ENCODE measurements at places on chromosomes 16 and 17.

DNA sequence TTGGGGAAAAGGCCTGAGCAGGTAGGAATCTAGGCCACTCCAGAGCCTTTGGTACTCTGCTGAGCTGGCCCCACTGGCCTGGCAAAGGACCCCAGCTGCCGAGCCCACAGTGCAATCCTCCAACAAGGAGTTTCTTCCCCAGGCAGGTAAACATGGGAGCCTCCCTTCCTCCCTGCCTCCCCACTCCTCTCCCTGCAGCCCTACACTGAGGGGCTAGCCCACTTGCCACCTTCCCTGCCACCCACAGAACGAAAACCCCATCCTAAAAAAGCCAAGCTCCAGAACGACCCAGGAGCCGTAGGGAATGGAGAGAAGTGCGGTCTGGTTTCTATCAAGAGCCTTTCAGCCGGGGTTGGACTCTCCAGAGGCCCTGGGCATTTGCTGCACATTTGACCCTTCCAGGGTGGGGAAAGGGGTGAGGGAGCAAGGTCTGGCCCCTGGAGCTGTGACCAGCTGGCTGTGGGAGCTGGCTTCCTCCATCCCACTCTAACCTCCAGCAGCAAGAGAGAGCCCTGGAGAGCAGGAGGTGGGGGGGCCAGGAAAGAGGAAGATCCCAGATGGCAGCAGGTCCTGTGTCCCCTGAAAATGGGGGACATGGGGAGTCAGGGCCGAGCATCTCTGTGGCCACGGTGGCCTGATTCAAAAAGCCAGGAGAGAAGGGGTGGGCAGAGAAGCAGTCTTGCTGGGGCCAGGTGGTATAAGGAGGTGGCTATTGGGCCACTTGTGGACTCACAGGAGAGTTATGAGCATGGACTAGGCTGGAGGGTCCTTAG lies 1.3 kb downstream of the HID1 start:
- no peak for DNase-seq

- DNase-seq = no peak
Observed at GRCh38 chr17:67574658-67575293, 143.0 kb upstream of the NOL11 start.

DNA sequence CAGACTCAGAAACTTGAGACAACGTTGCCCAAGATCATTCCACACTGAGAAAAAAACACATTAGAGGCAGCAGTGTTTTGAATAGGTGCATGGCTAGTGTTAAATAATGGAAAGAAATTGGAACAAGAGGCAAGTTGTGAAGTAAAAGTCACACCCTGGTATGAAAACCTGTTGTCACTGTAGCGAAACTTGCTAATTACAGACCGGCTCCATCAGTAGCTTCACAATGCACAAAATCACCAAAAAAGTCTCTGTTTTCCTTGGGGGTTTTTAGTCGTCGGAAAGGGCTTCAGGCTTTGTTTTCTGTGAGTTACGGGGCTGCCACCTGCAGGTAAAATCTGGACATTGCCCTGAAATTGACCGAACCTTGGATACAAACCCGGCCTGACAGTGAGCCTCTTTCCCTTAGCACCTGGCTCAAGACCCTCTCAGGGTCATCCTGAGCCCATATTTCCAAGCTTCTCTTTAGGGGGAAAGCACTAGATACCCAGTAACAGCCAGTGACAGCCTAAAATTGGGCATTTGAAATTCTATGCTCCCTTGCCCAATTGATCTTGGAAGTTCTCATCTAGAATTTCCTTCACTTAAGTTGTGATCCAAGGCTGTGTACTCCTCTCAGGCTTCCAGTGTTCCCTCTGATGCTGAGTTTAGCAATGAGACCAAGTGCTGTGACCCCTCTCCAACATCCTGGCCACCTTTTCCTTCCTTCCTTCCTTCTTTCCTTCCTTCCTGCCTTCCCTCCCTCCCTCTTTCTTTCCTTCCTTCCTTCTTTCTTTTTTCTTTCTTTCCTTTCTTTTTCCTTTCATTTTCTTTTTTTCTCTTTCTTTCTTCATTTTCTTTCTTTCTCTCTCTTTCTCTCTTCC lies 7.2 kb upstream of the GRB2 start:
- peak; percentile 70 for DNase-seq

DNA sequence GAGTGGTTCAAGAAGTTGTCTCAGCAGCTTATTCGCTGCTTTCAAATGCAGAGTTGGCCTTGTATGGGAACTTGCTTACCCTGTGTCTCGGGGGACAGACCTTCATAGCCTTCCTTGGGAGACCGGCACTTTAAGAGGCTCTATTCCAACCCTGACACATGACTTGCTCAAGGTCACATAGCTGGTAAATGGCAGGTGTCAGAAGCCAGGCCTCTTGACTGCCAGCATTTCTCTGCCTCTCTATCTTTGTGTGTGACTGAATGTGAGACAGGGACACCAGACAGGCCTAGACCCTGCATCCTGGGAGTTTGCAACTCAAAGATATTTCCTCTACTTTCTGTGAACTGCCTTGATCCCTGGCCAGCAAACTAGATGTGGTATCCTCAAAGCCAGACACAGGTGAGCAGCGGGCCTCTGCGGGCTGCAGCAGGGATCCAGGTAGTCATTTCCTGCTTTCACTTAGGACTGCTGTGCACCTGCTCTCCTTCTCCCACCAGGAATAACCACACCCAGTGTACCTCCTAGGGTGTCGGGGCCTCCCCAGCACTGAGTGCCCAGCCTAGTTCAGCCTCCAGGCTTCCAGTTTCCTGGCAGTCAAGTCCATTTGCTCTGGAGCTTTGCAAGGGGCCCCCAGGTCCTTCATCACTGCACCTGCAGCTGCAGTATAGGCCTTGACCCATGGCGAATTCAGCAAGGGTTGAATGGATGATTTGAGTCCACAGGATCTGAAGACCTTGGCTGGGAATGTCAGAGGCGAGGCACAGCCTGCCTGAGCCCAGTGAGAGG lies 116.6 kb upstream of the TNRC6C start:
- DNase-seq = no peak

DNA sequence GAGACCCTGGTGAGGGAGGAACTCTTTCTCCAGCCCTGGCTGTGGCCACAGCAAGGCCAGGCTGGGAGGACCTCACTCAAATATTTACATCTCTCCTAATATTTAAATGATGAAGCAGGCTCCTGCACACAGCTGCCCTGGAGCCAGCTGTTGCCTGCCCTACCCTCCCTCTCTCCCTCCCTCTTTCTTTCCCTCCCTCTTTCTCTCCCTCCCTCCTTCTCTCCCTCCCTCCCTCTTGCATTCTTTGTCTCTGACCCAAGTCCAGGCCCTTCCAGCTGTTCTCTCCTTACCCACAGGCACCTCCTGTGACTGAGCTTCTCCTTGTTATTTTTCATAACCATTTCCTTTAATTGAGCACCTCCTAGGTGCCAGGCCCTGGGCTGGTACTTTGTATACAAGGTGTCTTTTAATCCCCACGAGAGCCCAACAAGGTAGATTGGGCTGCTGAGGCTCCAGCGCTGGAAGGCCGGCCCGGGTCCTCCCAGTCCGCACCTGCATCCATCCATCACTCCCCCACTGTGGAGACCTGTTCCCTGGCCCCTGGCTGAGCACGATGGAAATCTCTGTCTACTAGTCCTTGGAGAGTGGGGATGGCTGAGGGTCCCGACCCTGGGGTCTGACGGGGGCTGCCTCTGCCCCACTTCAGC lies 242.3 kb downstream of the SEC14L1 start:
- no peak for DNase-seq

GRCh38 chr16:81671738-81672597 lies 107.1 kb upstream of the PLCG2 start:
- DNase-seq = no peak

GRCh38 chr17:73410586-73411312 lies 98.9 kb upstream of the CDC42EP4 start:
- DNase-seq = no peak

- DNase-seq = no peak
Observed at GRCh38 chr17:42163113-42163512, 8.3 kb upstream of the RAB5C start.

GRCh38 chr17:28759256-28759865 lies 15.6 kb downstream of the TRAF4 start:
- DNase-seq = no peak

DNA sequence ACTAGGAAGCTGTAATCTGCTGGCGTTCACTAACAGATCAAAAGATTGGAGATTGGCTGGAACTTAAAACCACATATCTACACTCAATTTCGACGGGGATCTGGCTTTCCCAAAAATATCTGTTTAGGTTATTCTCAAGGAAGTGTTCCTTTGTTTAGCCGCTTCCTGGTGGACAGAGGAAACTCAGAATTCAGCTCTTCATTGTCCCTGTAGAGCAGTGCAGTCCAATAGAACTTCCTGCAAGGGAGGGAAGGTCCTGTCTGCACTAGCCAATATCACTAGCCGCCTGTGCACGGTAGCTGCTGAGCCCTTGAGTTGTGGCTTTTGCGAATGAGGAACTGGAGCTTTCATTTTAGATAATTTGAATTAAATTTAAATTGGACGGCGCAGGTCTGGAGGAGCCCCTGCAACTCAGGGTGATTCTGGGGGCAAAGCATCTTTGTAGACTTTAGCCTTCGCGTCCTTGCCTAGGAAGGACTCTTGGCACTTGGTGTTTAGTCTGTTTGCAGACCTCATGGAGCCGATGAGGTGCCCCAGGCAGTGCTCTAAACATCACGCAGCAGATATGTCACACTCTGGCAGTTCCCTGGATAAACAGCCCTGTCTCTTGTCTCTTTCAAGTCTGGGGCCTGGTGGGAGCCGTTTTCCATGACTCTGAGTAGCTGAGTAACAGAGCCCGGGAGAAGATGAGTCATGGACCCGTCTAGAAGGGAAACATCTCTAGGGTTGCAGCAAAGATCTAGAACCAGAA lies 122.2 kb downstream of the CCDC182 start:
- DNase-seq = peak; percentile 54

GRCh38 chr17:39995438-39995837 lies 14.8 kb downstream of the PSMD3 start:
- DNase-seq = no peak

DNA sequence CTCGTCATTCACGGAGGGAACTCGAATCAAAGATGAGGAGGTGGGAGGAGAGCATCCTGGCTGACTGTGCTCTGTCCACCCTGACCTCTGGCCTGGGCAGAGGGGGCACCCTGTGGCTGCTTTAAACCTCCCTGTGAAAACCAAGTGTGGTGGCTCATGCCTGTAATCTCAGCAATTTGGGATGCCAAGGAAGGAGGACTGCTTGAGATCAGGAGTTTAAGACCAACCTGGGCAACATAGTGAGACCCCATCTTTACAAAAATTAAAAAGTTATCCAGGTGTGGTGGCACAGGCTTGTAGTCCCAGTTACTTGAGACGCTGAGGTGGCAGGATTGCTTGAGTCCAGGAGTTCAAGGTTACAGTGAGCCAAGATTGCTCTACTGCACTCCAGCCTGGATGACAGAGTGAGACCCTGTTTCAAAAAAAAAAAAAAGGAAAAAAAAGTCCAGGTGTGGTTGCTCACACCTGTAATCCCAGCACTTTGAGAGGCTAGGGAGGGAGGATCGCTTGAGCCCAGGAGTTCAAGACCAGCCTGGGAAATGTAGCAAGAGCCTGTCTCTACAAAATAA lies 5.8 kb upstream of the CDK3 start:
- no peak for DNase-seq

GRCh38 chr16:3980253-3981111 lies 100.0 kb upstream of the CREBBP start:
- no peak for DNase-seq

DNA sequence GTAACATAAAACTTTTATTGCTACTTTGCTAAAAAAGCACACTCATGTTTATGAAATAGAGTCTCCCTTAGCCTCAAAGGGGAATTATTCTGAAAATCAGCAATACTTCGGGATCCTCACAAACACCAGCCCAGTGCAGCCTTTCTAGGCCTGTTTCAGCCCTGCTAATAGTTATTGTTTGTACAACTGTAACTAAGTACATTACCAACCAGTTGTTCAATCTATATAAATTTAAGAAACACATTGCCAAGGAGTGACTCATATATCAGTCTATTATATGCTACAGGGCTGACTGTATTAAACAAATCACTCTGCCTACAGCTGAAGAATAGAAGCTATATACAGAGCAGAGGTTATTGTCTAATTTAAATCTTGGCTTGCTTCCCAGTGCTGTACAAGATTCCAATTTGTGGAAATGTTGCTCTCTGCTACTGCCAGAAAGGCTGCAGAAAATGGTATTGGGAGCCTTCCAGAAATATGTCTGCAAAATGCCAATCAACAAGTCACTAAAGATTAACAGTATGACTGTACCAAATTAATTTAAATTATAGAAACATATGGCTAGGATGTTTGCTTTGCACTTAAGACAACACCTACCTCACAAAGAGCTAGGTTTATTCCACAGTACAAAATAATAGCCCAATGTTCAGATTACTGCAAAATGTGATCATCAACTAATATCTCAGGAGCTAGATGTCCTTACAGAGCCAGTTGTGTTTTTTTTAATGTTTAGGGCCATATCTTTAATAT lies 49.7 kb downstream of the TOX3 start:
- peak; percentile 22 for DNase-seq

DNA sequence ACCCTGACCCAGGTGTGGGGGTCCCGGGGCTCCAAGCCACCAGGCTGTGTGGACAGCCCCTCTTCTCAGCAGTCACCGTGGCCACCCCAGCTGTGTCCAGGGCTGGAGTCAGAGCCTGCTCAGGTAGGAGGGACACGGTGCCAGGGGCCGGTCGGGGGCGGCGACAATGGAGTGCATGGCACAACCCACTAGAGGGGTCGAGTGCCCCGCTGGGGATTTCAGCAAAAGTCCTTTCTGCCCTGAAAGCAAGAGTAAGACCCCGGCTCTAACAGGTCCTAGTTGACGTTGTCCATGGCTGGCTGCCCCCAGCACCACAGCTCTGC lies 11.3 kb downstream of the UTS2R start:
- no peak for DNase-seq

- no peak for DNase-seq
Observed at GRCh38 chr16:28932339-28933141, 769 bp downstream of the CD19 start.

DNA sequence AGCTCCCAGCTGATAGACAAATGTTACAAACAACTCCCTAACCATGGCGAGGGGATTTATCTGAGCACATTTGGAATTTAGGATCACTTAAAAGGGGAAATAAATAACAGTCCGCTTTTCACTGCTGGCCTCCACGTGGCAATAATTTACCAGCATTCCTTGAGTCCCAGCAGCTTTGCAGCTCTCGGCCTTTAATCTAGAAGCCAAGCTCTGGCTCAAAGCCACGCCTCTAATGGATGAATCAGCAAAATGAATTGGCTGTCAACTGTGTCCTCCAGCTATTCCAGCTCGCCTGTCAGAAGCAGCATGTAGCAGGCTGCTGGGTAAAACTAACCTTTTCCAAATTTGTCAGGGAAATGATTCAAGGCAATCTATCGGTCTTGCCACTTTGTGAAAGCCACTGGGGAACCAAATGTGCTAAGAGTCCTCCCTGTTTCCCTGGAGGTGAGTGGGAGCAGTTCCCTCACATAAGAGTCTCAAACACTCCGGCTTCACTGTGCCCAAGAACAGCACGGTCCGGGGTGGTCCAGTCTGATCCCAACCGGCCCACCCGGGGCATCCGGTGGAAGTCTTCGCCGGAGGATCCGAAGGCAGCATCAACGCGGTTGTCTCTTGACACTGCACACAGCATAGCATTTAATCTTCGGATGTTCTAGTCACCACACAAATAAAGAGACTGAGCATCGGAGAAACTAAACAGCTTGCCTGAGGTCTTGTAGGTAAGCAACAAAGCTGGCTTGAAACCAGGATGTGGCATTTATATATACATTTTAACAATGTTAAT lies 143.3 kb downstream of the PARN start:
- peak; percentile 95 for DNase-seq

GRCh38 chr16:69762814-69763598 lies 874 bp downstream of the WWP2 start:
- DNase-seq = no peak

- DNase-seq = no peak
Observed at GRCh38 chr17:16975744-16976625, 4.1 kb upstream of the TNFRSF13B start.
